Fibroblast of skin of abdomen (primary cell): ENCODE measurements at places on chromosomes 1 and 21.

DNA sequence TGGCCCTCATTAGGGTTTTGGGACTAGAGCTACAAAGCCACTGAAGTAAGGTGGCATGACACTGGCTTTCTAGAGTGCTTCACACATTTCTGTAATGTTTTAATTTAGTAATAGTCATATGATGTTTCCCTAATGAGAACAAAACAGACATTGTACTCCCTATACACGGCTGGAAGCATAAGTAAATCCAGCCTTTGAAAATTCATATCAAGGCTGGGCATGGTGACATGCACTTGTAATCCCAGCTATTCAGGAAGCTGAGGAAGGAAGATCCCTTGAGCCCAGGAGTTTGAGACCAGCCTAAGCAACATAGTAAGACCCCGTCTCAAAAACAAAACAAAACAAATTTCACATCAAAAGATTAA lies 7.4 kb downstream of the USP48 start:
- no peak for DNase-seq

DNA sequence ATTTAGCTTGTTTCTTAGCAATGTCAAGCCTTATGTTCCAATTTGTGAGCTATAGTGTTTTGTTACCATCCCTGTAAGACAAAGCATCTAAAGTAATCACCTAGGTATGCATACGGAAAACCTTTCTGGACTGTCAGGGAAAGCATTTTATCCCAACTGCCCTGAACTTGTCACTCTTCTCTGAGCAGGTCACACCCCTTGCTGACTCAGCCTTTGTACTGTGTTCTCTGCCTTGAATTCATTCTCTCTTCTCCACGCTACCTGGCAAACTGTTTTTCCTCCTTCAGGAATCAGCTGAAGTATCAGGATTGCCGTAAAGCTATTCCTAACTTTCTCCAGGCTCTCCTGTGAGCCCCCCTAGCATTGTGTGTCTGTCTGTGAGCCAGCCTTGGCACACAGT lies 54.2 kb downstream of the PBX1 start:
- no peak for DNase-seq

DNA sequence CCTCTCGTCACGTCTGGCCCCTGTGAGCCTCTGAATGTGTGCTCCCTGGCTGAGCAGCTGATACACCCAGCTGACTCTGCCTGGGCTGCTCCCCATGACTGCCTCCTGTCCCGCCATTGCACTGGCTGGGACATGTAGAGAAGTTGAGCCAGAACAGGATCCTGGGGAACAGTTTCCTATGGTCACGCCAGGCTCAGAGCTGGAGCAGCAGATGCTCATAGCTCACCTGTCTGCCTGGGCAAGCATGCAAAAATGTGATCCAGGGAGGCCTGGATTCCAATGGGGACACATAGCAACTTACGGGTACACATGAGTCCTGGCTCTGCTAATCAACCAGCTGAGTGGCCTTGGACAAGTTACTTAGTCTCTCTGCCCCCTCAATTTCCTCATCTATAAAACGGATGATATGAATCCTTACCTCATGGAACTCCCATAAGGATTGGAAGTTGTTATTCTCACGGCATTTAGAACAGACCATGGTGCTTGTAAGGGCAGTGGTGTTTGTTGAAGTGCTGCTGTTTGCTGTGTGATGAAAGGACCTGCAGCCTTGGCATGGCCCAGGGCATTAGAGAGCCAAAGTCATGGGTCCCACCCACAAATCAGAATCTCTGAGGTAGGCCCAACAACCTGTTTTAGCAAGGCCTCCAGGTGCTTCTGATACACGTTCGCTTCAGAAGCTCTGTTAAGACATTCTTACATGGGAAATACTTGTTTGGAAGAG lies 150.3 kb upstream of the VANGL1 start:
- DNase-seq, result no peak

- no peak for DNase-seq
Measured at GRCh38 chr1:202069662-202070061, 53.1 kb upstream of the GPR37L1 start.

DNA sequence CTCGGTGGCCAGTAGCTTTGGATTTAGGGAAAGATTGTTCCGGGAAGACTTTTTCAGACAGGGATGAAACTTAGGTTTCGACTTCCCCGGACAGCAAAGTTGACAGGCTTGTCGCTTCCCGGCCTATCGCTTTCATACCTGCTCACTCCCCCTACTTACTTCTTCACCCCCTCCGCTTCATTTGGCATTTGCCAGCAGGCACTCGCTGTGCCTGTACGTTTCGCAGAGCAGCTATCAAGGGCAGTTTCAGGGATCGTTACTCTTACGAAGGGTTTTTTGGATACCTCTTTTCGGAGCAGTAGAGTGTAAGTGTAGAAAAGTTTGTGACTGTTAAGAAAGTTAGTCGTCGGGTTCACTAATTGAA lies 393 bp downstream of the BLZF1 start:
- no peak for DNase-seq

GRCh38 chr21:33780631-33781030 lies 135.0 kb downstream of the ATP5PO start:
- DNase-seq, result peak; percentile 51

- no peak for DNase-seq
Measured at GRCh38 chr1:67608661-67609576, 76.1 kb upstream of the GADD45A start.

GRCh38 chr21:44910229-44911067 lies 10.3 kb downstream of the ITGB2 start:
- no peak for DNase-seq

DNA sequence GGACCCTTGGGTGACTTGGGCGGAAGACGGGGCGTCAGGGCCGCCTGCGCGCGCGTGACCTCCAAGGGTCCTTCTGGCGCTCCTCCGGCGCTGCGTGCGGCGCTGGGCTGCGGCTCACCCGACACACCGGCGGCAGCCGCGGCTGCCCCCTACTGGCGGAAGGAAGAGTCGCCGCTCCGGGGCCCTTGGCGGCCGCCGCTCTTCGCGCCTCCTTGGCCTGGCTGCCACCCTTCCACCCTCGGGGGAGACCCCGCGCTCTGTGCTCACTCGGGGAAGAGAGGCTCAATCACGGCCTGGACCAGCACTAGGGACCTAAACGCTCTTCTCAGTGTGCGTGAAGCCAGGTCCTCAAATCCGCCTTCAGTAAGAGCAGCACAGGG lies 89.7 kb downstream of the DMRTA2 start:
- DNase-seq, result peak; percentile 29

GRCh38 chr1:21638531-21639341 lies 30.4 kb downstream of the RAP1GAP start:
- no peak for DNase-seq

- DNase-seq, result no peak
Measured at GRCh38 chr1:226029093-226029496, 30.0 kb upstream of the SDE2 start.

- DNase-seq, result peak; percentile 68
Measured at GRCh38 chr1:76074321-76075187, at the start of gene ST6GALNAC3. TSS of gene ST6GALNAC3 (plus strand) at chr1:76074746.

DNA sequence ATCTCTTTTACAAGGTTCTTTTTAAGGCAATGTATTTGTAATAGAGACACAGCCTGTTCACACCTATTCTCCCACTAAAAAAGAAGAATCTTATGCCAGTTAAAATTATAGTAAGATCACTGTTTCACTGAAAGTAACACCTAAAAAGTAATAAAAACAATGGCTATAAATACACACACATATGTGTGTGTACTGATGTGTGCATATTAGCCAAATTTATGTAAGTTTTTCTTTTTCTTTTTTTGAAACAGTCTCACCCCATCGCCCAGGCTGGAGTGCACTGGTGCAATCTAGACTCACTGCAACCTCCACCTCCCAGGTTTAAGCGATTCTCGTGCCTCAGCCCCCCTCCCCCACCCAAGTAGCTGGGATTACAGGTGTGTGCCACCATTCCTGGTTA lies 56.8 kb upstream of the SLC30A10 start:
- no peak for DNase-seq

DNA sequence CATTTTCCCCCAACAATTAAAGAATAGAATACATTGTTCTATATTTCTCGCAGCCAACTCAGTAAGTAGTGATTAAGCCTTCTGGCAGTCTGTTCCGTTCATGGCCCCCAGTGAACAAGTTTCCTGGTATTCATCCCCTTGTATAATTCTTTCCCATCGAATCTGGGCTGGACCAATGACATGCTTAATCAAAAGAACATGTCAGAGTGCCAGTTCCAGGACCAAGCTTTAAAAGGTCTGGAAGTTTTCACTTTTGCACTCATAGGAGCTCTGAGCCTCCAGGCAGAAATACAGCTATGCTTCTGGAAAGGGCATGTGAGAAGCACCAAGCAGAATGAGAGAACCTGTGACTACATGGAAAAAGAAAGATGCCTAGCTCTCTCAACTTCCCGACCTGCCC lies 22.5 kb upstream of the DPYD start:
- DNase-seq, result peak; percentile 95

DNA sequence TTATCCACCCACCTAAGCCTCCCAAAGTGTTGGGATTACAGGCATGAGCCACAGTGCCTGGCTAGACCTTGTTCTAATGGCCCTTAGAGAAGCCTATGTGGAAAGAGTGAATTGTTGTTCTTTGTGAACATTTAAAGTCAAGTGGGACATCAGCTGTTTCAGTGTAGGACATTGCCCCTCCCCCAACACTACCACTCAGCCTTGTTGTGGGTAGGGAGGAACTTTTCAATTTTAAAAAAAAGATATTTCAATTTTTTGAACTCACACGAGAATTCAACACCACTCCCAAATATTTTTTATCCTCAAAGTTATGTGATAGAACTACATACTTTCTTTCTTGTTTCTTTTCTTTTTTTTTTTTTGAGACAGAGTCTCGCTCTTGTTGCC lies 36.7 kb upstream of the TMEM222 start:
- DNase-seq, result no peak

- DNase-seq, result no peak
Measured at GRCh38 chr21:37200641-37201480, 66.3 kb downstream of the VPS26C start.

DNA sequence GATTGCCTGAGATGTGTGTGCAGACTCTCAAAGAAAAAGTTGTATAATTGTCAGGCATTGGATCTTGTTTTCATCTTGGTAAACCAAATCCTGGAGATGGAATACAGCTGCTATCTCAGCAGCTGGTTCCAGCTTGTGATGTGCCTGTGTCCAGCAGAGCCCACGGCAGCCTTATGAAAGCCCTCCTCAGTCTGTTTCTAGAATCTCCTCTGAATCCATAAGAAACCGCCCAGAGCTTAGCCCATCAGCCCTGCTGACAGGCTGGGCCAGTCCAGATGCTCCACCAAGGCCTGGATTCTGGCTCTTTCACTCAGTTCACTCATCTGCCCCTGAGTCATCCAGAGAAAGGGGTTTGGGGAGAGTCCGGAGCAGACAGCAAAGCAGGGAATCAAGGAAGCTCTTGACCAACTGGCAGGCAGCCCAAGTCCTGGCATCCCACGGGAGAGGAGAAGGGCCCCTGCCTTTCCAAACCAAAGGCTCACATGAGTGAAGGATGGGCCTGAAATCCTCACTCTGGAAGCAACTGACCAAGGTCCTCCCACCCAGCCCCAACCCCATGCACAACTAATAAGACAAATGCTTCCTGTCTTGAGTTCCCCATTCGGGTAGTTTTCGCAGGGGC lies 45.7 kb downstream of the NAV1 start:
- peak; percentile 92 for DNase-seq

GRCh38 chr1:154176337-154176736 lies 15.6 kb downstream of the TPM3 start:
- peak; percentile 72 for DNase-seq

DNA sequence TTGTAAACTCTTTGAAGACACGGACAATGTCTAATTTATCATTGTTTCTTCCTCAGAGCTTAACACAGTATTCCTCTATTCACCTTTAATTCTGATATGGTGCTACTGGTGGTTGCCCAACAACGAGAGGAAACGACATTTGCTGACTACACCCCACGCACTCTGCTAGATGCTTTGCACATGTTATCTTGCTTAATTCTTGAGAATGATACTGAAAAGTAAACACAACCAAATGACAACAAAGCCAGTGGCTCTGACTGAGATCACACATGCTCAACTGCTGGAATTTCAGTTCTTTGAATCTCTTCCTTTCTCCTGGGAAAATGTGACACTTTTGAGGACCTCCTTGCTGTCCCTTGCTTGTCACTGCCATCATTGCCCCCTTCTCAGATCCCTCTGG lies 37.2 kb upstream of the DDAH1 start:
- no peak for DNase-seq

DNA sequence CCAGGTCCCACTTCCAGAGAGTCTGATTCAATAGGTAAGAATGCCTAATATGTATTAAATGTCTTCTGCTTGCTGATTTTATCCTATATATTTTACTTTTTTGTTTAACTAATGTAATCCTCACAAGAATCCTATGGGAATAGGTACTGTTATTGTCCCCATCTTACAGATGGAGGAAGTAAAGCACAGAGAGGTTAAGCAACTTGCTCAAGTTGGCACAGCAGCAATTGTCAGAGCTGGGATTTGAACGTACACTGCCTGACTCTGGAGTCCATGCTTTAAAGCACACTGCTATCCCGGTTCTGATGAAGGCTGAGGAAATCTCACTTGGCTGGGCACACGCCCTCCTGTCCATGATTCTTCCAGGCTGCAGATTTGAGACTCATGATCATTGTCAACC lies 62.8 kb downstream of the IGSF21 start:
- no peak for DNase-seq

GRCh38 chr1:32753532-32754316 lies 51.2 kb upstream of the SYNC start:
- DNase-seq, result peak; percentile 55

DNA sequence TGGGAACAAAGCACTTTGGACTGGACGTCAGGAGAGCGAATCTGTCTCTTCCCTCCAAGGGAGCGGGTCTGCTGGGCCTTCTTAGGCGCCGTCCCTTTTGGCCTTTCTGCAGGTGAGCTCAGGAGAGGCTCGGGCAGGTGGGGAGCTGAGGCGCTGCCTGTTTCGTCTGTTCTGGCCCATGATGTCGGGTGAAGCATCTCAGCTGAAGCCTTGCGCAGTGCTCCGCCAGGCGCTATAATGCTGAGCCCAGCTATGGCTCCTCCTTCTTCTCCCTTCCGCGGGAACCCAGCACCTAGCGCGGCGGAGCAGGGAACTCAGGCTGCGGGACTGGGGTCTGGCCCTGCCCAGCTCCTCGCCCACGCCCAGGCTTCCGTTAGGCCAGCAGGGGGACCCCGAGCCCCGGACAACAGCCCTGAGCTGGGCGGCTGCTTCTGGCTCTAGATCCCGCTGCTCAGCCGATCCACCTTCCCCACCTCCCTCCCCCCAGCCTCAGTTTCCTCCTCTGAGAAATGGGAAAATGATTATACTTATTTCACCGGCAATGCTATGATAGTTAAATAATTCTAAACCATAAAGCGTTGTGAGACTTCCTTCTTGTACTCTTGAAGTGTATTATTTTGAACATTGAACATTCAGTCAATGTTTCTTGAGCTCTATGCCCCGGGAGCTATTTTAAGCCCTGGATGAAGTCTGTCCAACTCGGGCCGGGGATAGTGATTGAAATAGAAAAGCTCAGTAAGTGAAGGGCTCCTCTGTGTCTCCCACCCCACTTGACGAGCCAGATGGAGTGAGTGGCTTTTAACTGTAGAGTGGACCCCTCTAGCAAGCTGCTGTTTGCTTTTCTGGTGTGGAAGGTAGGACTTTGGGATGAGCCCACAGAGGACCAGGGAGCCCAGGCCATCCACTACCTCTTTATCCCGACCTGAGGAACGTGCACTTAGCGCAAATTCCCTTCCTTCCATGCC lies 9.6 kb upstream of the ADORA1 start:
- peak; percentile 53 for DNase-seq
